Fibroblast of skin of left quadriceps (primary cell): ENCODE measurements at places on chromosomes 7 and 10.

DNA sequence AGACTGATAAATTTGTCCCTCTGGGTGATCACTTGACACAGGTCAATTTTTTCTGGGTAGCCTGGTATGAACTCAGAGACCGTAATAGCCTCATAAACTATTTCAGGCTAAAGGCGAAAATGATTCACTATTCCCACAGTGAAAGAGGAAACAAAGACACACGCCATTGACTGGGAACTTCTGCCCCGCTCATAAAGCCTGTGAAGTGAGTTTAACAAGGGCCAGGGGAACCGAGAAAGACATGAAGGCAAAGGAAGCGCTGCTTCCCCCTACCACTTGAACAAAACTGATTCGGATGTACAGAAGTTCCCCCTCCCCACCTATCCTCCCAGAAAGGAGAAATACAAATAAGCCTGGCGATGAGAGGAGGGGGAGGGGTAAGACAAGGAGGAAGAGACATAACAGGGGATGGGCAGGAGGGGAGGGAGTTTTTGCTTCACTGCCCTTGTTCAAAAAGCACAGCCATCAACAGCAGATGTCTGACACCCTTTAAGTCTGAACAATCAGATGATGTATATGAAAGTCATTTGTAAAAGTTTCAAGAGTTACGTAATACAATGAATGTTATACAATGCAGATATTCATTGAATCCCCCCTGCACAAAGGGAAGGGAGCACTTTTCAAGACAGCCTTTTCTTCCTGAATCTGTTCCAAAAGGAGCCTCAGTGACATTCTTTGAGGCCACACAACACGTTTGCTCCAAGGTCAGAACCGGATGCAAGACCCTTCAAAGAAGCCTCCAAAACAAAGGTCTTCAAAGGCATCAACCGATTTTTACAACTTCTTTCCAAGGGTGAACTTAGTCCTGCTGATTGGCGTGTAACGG lies 734 bp downstream of the ABCB4 start:
- DNase-seq = no peak

- DNase-seq = no peak
These were observed 133.5 kb downstream of the TSPAN12 start for GRCh38 chr7:120724448-120724847.

- DNase-seq = no peak
These were observed 341.6 kb upstream of the AUTS2 start for GRCh38 chr7:69256634-69257081.

DNA sequence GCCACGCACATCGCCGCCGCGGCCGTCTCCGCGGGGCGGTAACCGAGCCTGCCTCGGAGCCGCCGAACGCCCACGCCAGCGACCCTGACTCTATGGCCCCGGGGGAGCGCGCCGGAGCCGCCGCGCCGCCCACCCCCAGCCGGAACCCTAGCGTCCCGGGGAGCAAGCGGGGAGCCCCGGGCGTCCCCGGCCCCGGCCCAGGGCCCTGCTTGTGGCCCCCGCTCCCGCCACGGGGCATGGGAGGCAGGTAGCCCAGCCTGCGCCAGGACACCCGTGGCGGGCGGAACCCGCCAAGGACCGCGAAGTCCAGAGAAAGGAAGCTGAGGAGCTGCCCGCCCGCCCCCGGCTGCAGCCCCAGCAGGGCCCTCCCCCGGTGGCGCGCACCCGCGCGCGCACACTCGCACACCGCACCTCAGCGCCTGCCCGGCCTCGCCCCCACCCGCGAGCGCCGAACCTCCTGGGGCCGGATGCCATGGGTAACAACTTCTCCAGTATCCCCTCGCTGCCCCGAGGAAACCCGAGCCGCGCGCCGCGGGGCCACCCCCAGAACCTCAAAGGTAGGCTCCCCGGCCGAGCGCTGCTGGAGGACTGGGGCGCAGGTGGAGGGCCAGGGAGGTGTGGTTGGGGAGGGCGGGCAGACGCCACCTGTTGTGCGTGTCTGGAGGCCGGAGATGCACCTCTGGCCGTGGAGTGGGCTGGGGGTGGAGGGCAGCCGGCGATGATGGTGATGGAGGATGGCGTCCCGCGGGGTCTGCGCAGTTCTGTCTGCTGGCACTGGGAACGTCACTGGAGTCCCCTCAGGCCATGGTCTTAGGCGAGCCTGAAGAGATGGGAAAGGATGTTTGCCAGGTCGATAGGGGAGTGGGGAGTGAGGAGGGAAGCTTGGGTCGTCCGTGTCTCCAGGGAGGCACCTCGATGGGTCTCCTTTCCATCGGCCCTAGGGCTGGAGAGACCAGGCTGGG lies 692 bp downstream of the NEURL1 start:
- DNase-seq = no peak

- DNase-seq = no peak
These were observed 12.3 kb upstream of the IFT22 start for GRCh38 chr7:101333912-101334311.

DNA sequence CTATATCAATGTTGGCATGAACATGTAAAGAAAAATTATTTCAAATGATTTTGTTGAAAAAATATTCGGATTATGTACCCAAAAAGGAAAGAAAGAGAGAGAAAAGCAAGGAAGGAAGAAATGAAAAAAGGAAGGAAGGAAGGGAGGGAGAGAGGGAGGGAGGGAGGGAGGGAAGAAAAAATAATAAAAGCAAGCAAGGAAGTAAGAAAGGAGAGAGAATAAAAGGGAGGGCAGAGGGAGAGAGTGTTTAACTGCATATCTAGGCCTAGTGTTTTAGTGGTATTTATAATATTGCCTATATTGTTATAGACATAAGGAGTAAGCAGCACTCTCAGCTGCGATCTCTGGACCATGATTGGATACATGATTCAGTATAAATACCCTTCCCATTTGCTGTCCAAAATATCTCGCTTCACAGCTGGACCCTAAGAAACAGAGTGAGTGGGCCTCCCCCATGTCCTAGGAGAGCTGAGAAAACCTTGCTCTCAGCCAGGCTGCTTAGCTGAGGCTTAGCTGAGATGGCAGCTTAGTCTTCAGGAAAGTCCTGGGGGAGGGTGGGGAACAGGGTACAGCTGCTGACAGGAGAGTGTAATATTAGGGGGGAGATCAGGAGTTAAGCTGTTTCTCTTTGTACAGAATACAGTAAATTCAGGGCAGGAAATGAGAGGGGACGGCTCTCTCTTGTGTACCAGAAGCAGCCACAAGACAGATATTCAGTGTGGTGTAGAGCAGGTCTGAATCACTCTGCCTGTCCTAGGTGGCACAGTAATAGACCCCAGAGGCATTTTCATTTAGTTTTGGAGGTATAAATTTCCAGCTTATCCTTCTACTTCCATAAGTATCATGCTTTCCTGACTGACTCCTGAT lies 66.8 kb upstream of the TARP start:
- DNase-seq = no peak

DNA sequence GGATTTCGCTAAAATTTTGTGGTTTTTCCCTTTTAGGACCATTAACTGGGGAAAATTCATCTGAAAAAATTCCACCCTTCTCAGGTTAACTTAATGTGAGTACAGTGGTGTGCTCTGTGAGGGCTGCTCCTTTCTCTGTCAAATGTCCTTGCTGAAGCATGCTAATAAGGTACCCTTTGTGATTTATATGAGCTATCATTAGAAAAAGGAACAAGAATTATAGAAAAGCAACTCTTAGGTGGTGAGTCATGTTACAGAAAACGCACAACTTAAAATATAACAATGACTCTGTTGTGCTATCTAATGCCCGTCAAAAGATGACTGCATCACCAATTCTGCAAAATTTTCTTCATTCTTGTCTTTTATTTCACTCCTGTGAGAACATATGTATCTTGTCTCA lies 162.0 kb upstream of the MAGI2 start:
- no peak for DNase-seq

DNA sequence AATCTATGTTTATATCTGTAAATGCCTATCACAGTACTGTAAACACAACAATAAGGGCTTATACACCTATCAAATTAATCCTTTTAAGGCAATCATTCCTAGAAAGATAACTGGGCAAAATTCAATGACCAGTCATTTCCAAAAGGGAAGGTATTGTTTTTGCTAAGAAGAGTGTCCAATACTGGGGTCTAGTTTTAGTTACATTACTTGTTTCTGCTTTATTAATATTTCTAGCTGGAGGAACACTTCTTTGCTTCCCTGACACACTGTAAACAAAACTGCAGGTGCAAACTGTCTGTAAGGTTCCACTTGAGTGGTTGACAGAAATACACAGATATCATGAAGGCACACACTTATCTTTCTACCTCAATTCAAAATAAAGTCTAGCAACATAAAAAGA lies 84.2 kb upstream of the FAM133B start:
- DNase-seq = no peak

GRCh38 chr10:54800741-54801421 lies at the start of gene PCDH15:
PCDH15 (minus strand) TSS chr10:54801231; CDS start chr10:54664262, 136,969 bp downstream.
- peak; percentile 14 for DNase-seq

- no peak for DNase-seq
These were observed 213.0 kb upstream of the SMIM30 start for GRCh38 chr7:113331155-113331898.

DNA sequence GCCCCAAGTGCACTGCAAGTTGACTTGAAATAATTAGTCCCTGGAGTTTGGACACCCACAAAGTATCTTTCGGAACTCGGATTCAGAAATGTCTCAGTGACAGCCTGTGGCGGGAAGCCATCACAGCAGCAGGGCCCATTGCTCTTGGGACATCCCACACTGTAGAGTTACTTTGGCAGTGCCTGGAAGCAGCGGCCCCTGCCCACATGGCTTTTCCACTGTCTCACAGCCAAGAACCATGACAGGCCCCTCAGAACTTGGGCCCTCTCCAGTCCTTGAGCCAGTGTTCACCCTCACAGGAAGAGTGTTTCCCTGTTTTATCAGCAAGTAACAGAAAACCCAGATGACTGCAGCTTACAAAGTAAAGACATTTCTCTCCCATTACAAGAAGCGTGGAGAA lies 477.0 kb upstream of the GALNT17 start:
- DNase-seq = no peak

- no peak for DNase-seq
These were observed 39.2 kb upstream of the PSMG3 start for GRCh38 chr7:1609023-1609422.

- no peak for DNase-seq
These were observed 17.4 kb downstream of the SLC13A4 start for GRCh38 chr7:135710417-135711138.

- DNase-seq = no peak
These were observed 56.0 kb downstream of the CSGALNACT2 start for GRCh38 chr10:43194266-43194665.

- no peak for DNase-seq
These were observed 77.5 kb downstream of the CDK6 start for GRCh38 chr7:92758796-92759431.

- DNase-seq = no peak
These were observed 150.4 kb downstream of the PPP1R3A start for GRCh38 chr7:113768387-113768786.

DNA sequence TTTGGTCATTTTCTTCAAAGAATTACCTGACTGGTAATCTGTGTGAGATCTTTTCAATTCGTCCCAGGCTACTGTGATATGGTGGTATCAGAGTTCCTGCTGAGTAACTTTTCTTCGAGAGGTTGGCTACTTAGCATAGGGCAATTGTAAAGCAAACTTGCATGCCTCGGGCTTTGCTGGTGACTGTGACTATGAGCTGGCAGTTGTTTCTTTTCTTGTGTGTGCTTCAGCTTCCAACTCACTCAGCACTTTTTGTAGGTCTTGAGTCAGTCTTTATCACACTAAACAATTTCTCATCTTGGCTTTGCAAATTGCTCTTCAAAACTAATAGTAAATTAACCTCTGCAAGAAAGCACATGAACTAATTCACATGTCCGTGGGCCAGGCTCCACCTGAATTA lies 44.3 kb downstream of the PRR15 start:
- no peak for DNase-seq

DNA sequence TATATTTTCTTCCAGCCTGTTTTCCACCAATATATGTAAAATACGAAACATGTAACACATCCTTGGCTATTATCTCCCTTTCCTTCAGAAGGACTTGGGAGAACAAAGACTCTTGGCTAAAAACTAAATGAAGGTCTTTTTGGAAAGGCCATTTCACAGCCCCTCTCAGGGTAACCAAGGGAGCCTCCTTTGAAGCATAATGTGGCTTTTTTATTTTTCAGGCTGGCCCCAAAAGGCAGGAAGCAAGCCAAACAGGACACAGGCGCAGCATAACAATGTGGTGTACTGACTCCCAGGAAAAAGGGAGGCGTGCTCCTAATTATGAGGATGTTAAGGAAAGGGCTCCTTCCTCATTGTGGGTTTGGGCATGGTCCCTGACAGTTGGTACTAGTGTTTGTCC lies 30.3 kb upstream of the CCSER2 start:
- DNase-seq = no peak

DNA sequence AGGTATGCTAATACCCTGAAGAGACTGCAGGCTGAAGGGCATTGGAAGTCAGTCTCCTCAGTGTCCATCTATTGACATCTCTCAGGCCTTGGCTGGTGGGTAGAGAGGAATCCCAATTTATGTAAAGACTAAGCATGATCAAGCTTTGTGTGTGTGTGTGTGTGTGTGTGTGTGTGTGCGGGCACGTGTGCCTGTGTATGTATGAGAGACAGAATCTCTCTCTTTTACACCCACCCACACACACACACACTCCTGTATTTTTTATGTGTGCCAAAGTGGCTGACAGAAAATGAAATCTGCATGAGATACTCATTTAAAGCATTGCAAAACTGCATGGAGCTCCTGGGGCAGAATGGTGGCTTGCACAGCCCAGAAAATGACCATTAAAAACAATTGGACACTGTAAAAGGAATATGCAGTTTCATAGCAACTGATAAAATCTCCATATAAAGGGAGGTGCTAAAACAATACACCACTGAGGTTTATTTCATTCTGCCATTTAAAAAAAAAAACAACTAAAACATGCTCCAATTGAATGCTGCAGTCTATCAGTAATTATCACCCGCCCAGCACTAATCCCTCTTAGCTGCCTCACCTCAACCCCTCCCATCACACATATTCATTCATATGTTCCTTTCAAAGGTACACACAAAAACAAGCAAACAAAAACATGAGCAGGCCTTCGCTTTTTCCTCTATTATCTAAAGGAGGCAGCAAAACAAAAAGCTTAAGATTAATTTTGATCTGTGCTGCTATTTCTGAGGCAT lies 385.0 kb downstream of the KCNMA1 start:
- DNase-seq = no peak

- no peak for DNase-seq
These were observed 33.9 kb upstream of the TSPAN13 start for GRCh38 chr7:16719699-16720098.

- DNase-seq = no peak
These were observed 3.1 kb downstream of the PCOLCE start for GRCh38 chr7:100604976-100605911.

DNA sequence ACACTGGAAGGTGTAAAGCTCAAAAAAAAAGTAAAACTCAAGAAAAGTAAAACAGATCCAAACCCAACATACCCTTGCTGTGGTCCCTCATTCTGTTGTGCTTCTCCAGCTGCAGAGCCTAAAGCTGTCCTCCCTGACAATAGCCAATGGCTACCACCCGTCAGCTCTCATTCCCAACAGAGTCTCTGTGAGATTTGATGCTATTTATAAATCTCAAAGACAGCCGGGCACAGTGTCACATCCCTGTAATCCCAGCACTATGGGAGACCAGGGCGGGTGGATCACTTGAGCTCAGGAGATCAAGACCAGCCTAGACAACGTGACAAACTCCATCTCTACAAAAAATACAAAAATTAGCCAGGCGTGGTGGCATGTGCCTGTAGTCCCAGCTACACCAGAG lies 116.0 kb downstream of the KMT2E start:
- DNase-seq = no peak

- no peak for DNase-seq
These were observed 71.1 kb downstream of the LYZL2 start for GRCh38 chr10:30558411-30558810.

- no peak for DNase-seq
These were observed 270.1 kb upstream of the TPK1 start for GRCh38 chr7:145106001-145106400.

- no peak for DNase-seq
These were observed 44.9 kb downstream of the BAMBI start for GRCh38 chr10:28722065-28722803.
